ENCODE measurements at places on chromosomes 4 and X.

DNA sequence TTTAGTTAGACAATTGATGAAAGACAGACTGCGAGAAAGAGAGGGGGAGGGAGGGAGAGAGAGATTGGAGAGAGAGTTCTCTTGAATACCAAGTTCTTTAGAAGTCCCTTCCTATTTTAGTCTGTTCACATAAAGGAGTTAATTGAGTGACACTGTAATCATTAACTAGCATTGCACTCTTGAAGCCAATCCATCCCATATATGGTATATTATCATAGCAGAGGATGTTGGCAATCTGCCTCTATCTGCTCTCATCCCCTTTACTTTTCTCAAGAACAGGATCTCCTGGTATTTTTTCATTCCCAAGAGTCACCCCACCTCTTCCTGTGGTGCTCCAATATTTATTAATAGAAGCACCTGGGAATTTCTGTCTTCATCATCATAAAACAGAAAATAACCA is 959.6 kb upstream of the NDST4 start:
- DNase-seq, result no peak

DNA sequence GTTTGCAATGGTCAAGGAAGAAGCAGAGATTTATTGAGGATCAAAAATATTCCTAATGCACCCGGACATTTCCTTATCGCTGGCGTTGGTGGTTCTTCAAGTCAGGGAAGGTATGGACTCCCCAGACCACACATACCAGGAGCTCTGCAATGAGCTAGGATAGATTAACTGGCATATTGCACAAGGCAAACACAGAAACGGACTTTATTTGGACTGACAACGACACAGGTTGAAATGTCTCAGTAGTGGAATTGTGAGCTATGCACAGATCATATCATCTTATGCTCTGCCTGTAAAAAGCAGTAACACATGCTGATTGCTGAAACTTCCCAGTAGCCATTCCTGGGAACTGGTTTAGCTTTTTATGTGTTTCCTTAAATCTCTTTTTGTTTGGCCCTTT is 1.7 kb downstream of the TSPAN7 start:
- DNase-seq, result no peak

DNA sequence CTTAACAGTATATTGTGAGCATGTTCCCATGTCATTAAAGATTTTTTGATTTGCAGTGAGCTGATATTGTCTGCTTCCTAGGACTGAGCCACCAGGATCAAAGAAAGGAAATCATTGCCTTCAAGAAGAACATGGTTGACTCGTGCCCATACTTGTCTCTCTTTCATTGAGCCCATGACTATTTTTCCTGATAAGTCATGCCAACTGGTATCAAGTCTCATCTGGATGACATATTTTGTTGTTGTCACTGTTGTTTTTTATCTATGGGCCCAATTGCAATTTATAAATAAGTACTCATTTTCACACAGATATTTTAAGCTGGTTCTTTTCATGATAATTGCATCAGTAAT is 10.2 kb upstream of the RHOH start:
- no peak for DNase-seq

DNA sequence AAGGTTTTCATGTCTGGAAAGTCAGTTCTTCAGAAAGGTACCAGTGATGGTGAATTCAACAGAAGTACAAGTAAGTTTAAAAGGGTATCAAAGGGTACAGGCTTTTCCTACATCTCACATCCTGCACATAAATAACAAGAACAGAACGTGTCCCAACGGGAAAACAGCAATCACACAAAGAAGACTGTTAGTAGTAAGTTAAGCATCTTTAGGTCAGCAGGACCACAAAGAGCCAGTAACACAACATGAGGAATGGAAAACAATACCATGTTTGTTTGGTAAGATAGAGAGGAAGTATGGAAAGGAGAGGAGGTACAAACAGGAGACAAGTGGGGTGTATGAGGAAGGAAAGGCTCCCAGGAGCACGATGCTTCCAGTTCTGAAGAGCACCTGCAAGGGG is 43.2 kb downstream of the SAT1 start:
- no peak for DNase-seq

DNA sequence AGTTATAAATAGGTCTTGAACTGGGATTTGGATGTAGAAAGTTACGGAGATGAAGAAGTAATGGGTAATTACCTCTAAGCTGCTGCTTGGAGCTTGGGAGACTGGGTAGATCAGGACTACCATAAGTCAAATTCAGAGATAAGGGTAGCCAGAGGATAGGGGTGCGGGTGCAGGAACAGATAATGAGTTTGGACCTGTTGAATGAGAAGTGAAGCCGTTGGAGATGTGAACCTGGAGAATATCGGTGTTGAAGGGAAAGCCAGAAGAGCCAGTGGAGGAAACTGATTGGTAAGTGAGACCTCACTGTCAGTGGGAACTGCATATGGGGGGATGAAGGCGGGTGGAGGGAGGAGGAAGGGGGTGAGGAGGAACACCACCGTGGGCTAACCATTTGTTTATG is 618 bp upstream of the FOXO4 start:
- no peak for DNase-seq

DNA sequence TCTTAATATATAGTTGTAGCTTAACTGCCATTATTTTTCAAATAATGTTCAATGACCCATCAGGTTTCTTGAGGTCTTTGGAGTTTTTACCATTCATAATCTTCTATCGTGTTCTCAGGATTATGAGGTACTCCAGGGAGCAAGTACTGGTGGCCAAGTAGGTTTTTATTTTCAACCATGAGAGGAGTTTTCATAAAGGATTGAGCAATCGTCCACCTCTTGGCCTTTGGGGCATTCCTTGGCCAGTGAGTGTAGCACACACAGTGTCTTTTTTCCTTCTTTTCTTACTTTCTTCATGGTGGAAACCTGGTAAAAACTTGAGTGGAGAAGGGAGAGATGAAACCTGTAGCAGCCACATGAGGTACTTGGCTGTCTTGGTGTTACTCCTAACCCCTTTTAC is 567.0 kb upstream of the NR3C2 start:
- DNase-seq, result no peak

- DNase-seq, result no peak
Measured at GRCh38 chr4:169245061-169245460, 25.7 kb downstream of the SH3RF1 start.

GRCh38 chrX:13165266-13166189 is 121.1 kb upstream of the FAM9C start:
- no peak for DNase-seq

DNA sequence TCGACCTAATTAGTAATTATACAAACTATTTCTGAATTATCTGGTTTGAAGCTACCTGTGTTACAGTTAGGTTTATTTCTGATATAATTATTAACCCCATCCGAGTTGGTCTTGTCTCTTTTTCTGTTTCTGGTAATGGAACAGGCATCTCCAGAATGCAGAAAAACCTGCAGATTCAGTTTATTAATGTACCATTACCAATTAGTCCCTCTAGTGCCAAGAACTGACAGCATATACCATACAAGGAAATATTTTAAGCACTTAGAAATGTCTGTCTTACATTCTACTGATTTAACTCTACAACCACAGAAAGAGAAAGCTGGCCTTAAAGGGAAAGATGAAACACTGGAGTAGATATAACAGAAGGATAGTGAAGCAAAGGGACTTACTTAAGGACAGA is 570.6 kb downstream of the CENPC start:
- DNase-seq, result no peak

DNA sequence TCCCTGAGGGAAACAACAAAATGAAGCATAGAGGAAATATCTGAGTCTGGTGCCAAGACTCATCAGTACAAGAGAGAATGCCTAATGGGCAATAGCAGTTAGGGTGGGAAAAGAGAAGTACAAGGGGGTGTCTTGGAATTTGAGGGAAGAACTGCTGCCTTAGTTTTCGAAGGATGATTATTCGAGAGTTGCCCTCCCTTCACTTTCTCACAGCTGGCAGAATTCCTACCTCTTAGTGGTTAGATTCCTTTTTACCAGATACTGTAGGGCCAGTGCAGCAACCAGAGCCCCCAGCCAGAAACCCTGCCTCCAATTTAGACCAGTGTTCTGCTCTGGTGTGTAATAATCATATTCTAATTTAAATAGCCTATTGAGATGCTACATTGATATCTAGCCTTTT is 56.5 kb downstream of the NFKB1 start:
- DNase-seq, result no peak

DNA sequence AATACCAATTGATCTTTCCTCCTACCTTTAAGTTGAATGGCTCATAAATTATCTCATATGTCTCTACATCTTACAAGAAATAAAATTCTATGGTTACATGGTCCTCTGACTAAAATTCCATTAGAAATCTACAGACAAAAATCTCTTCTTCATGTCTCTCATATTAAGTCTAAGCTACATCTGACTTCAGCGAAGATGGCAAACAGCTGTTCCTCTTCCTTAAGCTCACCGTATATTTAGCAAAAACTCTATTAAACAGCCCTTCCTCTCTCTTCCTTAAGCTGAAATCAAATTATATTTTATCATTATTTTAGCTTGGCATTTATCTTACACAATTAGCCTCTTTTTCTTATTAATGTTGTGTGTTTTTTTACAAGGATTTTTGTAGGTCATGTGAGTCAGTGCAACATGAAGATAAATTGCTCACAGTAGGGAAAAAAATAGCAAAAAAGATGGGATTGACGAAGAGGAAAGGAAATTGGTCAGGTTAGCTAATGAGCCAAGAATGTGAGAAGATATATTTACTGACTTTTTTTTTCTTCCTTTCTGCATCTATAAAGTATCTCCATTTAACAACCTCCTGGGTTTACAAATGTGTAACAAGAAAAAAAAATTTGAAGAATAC is 2412.8 kb downstream of the ARAP2 start:
- no peak for DNase-seq

DNA sequence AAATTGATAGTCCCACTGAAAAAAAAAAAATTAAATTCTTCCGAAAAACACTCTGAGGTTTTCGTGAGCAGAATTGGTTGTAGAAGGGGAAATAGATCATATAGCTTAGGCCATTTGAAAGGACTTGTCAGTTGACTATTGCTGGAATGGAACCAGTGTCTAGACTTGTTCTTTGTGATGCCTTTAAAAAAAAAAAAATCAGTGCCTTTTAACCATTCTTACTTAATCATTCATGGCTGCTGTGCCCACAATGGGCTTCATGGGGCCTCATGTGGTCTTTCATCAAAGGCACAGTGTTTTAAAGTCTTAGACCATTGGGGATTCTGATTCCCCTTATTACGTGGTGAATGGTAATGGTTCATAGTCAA is 139.3 kb downstream of the AFF1 start:
- no peak for DNase-seq

GRCh38 chrX:50198348-50198747 is 2.5 kb downstream of the AKAP4 start:
- no peak for DNase-seq

DNA sequence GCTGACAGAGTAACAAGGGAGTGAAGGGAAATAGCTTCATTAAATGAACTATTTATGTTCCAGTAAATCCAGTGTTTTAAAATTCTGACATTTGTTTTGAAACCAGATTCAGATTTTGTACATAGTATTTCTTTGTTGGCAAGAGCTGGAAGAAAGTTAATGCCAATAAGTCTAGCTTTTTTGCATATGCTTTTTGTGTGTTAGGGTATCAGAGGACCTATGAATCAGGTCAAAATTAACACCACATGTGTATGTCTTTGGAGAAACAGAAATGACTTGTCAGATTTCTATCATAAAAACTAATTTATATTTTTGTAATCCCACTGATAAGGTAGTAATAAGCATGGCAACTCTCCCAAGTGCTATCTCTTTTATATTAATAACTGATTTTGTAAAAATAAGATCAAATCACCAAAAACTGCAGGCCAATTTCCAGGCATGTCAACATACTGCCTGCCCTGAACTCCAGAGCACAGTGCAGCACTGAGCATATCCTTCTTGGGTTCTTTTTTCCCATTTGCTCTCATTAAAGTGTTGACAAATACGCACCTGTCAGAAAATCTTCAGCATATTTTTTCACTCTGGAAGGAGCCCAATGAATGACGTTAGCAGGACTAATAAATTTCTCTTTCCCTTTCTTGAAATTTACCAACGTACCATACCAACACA is 65.5 kb downstream of the SH3RF1 start:
- DNase-seq, result no peak

DNA sequence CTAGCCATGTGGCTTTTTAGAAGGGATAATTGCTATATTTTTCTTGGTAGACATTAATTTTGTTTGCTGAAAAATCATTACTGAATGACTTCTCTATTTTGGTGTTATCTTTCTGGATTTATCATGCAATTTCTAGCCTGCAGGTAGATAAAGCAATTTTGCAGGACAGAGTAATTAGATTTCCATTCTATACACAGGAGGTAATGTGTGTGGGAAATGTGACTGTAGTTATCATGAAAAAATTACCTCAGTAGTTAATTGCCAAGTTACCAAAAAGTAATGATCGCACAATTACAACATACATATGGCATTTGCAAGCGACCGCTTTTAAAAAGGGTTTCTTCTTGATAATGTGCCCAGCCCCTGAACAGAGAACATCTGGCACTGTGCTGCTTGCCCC is 66.1 kb downstream of the KIT start:
- no peak for DNase-seq

GRCh38 chr4:59945716-59946115 is 1254.4 kb upstream of the ADGRL3 start:
- DNase-seq, result no peak

All from activated CD8-positive, alpha-beta T cell treated with anti-CD3 and anti-CD28 coated beads, Interleukin-2, amount 10 ng/mL, durations not matched to agents 7 days and 5 days (primary cell).